Myocyte (in vitro differentiated cells): ENCODE measurements at places on chromosomes 6 and 20.

- peak; percentile 64 for DNase-seq
Observed at GRCh38 chr6:26311012-26311384, 54.0 kb upstream of the BTN3A2 start.

- no peak for DNase-seq
Observed at GRCh38 chr6:100538086-100538485, 73.4 kb upstream of the SIM1 start.

- no peak for DNase-seq
Observed at GRCh38 chr6:107600121-107600520, 110.2 kb downstream of the SOBP start.

- peak; percentile 64 for DNase-seq
Observed at GRCh38 chr6:4280707-4281106, 145.3 kb upstream of the ECI2 start.

GRCh38 chr20:50320901-50321796 lies 130.5 kb downstream of the CEBPB start:
- DNase-seq: peak; percentile 93

GRCh38 chr20:36883977-36884535 lies 8.1 kb downstream of the TLDC2 start:
- no peak for DNase-seq
